Activated effector memory CD4-positive, alpha-beta T cell treated with Interleukin-2 at 50 U/mL for 16 hours (primary cell): ENCODE measurements at places on chromosomes 16 and 17.

DNA sequence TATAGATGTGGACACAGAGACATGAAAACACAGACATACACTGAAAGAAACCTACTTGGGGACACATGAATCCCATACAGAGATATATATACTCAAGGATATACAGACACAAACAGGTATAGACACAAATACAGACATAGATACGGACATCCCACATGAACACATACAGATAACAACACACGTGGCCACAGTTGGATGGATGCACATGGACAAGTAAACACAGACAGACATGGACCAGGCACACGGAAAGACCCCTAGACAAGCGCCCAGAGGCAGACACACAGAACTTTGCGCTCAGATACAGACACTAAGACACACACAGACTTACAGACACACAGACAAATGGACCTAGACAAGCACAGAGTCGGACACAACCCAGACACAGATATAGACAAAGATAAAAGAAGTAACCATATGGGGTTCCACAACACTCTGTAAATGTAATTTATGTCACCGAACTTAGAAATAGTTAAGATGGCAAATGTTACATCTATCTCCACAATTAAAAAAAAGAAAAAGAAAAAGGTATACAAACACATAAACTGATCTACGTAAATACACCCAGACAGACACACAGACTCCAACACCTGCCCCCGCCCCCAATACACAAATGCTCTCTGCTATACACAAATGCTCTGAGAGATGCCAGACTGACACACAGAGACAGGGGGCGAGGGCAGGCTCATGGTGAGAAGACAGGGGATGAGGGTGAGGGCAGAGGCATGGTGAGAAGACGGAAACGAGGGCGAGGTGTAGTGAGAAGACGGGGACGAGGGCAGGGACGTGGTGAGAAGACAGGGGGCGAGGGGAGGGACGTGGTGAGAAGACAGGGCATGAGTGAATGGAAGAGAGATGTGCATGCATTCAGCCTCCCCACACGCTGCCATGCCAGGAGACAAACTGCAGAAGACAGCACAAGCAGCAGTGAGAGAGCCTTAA lies 118.3 kb downstream of the SMG6 start:
- DNase-seq, result no peak

GRCh38 chr16:84022644-84023043 lies 20.0 kb downstream of the SLC38A8 start:
- no peak for DNase-seq

DNA sequence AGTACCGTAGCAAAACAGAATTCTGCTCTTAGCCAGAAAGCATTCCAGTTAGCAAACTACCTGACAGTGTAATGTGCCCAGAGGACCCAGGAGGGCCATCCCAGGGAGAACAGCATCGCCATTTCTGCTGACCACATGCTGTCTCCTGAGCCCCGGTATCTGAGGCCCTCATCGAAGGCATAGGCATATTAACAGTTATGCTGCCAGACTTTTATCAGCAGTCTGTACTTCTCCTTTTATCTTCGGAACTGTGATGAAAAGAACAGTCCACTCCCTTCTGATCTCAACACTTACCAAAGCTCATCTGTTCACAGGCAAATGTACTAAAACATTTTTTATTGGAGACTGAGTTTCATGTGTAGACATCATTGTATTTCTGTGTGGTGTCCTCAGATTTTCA lies 236.4 kb downstream of the PRKCA start:
- DNase-seq, result no peak

- DNase-seq, result no peak
Measured at GRCh38 chr17:79836510-79836971, 2.7 kb downstream of the CBX4 start.

GRCh38 chr16:70750893-70751467 lies 50.0 kb downstream of the VAC14 start:
- no peak for DNase-seq

- no peak for DNase-seq
Measured at GRCh38 chr17:35154196-35155165, 6.9 kb downstream of the UNC45B start.

GRCh38 chr17:64202683-64203344 lies 60.2 kb downstream of the TEX2 start:
- no peak for DNase-seq

- DNase-seq, result no peak
Measured at GRCh38 chr17:28476076-28476865, 2.8 kb downstream of the SLC13A2 start.

DNA sequence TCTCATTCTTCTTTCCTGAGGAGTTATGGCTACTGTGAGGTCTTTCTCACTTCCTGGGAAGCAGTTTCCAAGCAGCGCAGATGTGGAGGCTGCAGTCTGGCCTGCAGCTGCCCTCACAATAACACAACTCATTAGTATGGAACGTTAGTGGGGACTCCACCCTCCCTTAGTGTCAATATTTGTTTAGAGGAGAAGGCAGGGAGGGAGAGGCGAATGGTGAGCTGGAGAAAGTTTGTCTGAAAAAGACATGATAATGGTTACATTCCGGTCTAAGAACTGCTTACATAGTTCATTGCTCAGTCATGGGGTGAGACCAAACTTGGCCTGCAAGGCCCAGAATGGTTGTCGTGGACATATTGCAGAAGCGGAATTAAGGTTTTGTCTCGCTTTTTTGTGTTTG lies 170.2 kb downstream of the HS3ST3B1 start:
- DNase-seq, result no peak

- no peak for DNase-seq
Measured at GRCh38 chr17:36627101-36627500, 25.7 kb downstream of the MRM1 start.

DNA sequence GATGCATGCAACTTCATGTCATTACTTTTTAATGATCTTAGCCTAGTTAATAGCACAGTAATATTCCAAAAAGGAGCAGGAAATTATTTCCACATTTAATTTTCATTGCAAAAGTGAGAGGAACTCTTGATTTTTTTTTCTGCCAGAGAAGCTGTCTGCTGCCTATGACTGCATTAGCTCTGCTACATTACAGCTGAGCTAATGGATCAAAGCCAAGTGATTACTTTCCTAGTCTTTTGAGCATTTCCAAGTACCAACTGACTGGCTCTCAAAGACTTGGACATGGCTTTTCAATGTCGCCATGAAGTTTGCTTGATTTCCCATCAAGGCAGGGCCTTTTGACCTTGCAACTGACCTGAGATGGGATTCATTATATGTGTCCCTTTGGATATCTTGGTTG lies 356.6 kb upstream of the XYLT1 start:
- no peak for DNase-seq
